ENCODE measurements at places on chromosomes 13 and 19. TPM values are rescaled to one million over a fixed set of nuclear protein-coding genes. Genes with fewer than 3 reads are reported as not detected.

DNA sequence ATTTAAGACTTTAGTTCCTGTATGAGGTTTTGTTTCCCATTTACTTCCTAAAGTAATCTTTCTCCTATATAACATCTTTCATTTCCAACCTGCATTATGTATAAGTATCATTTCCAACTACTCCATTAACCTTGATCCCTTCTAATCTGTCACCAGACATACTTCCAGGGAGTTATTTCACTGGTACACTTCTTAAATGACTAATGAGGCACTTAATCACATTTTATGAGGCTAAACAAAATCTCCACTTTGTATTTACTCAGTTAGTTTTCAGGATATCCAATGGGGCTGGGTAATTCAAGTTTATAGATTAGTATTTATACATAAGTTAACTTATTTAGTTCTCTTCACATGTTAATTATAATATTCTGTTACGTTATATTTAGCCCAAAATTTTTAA, 634.7 kb downstream of the PCDH17 start:
- DNase-seq, result no peak
- H3K4me1 ChIP-seq, result no peaks in the 10 kb centered on the region
- no peaks in the 10 kb centered on the region for H3K36me3 ChIP-seq
- no peaks in the 10 kb centered on the region for H3K27me3 ChIP-seq

DNA sequence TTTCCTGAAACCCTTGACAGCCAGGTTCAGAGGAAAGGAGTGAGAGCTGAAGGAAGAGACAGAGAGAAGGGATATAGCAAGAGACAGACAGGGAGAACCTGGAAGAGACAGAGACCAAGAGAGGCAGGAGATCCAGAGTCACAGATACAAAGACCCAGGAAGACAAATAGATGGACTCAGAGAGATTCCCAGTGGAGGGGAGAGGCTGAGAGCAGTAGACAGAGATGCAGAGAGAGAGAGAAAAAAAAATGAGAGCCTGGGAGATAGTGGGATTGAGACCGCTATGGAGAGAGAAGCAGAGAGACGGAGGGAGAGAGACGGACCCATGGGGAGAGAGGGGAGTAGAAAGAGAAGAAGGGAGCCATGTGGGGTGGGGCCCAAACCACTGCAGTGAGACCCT, 763 bp downstream of the FXYD7 start:
- H3K4me1 ChIP-seq, result peaks cover 50% of the 10 kb centered on the region
- no peak overlapping the region for H3K27ac ChIP-seq
- peaks cover 22% of the 10 kb centered on the region for H3K27me3 ChIP-seq
- DNase-seq, result no peak
- no peaks in the 10 kb centered on the region for H3K36me3 ChIP-seq

GRCh38 chr13:111906816-111907215, 160.1 kb upstream of the SOX1 start:
- H3K4me3 ChIP-seq, result no peak overlapping the region
- H3K27me3 ChIP-seq, result peaks cover 66% of the 10 kb centered on the region
- DNase-seq, result no peak
- H3K27ac ChIP-seq, result no peak overlapping the region
- no peaks in the 10 kb centered on the region for H3K36me3 ChIP-seq

S1PR2 gene
- total RNA-seq, result 3.5 TPM

DNA sequence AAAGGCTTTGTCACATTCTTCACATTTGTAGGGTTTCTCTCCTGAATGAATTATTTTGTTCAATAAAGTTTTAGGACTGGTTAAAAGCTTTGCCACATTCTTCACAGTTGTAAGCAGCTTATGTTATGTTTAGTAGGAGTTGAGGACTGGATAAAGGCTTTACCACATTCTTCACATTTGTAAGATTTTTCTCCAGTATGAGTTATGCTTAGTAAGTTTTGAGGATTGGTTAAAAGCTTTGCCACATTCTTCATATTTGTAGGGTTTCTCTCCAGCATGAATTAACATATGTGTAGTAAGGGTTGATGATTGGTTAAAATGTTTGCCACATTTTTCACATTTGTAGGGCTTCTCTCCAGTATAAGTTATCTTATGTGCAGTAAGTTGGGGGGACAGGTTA, 79.9 kb downstream of the ZNF431 start:
- H3K27me3 ChIP-seq, result peaks cover 9% of the 10 kb centered on the region
- no peak overlapping the region for H3K27ac ChIP-seq
- H3K4me3 ChIP-seq, result no peak overlapping the region
- no peaks in the 10 kb centered on the region for H3K36me3 ChIP-seq

TRIP10 gene
- 133 TPM for total RNA-seq

All from left ventricle myocardium inferior (tissue), 1 donor.